ENCODE measurements at places on chromosomes 7 and 10.
A peak's percentile ranks its signal among the peaks of the same experiment; 100 is the strongest.

- DNase-seq, result no peak
Measured at GRCh38 chr10:120392671-120393079, 64.4 kb upstream of the PLPP4 start.

- DNase-seq, result no peak
Measured at GRCh38 chr10:86283466-86284287, 82.9 kb downstream of the GRID1 start.

DNA sequence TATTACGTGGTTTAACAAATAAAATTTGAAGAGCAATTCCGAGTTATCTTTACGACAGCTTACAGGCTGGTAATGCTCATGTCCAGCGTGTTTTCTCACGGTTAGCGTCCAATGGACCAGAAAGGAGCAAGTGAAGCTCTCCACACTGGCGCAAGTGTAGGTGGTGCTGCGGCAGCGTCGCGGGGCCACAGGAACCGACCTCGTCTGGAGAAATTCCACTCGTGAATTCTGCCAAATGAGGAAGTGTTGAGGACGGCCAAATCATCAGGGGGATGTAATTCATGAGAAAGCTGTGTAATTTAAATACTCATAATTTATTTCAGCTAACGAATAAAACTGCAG is 350 bp upstream of the ZNF37A start:
- DNase-seq, result no peak

- DNase-seq, result no peak
Measured at GRCh38 chr7:93008833-93009232, 108.9 kb downstream of the SAMD9 start.

DNA sequence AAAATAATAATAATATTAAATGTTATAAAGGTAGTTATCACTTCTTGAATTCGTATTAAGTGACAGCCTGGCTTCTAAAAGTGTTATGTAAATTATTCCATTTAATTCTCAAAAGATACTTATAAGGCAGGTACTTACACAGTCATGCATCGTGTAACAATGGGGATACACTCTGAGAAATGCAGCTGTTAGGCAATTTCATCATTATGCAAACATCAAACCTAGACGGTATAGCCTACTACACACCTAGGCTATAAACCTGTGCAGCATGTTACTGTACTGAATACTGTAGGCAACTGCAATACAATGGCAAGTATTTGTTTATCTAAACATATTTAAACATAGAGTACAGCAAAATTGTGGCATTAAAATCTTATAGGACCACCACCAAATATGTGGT is 1.5 kb downstream of the IFIT1 start:
- no peak for DNase-seq

- no peak for DNase-seq
Measured at GRCh38 chr7:130137207-130137606, 66.9 kb downstream of the KLHDC10 start.

GRCh38 chr10:6236349-6237198 is 33.8 kb downstream of the PFKFB3 start:
- DNase-seq, result no peak

DNA sequence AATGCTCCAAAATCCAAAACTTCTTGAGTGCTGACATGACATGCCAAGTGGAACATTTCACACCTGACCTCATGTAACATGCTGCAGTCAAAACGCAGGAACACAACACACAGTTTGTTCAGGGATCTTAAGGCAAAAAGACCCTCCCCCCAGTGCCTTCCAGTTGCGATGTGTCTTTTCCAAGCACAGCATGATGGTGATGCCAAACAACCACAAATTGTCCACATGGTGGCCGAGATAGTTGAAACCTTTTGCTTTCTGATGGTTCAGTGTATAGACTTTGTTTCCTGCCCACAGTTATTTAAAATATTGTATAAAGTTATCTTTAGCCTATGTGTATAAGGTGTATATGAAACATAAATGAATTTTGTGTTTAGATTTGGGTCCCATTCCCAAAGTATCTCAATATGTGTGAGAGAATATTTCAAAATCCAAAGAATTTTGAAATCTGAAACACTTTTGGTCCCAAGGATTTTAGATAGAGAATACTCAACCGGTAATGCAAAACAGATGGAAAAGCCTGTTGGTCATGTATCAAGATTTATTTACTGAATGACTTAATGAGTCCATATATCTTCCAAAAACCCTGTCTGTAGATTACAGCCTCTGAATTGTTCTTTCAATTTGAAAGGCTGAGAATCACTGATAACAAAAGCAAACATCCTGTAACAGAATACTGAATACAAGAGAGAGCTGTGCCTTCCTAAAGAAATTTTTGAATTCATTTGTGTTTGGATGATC is 93.4 kb upstream of the OIT3 start:
- no peak for DNase-seq

- DNase-seq, result no peak
Measured at GRCh38 chr10:2051108-2051507, 313.8 kb upstream of the ADARB2 start.

DNA sequence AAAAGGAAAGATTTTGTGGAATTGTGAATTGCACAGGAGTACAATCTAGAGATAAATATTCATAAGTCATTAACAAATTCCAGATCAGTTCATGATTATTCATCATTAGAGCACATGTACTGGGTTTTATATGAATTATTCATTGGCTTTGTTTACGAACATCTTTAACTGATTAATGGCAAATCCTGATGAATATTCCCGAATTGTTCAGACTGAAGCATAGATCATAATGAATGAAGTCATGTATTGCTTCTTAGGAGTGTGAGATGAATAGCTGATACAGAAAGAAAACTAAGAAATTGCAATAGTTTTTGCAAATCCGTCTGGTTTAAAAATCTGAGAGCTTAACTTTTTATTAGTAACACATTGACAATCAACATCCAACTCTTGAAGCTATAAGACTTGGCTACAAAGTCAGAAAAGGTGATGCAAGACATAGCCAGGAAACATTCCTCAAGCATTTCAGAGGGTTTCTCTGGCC is 183.6 kb upstream of the DGKB start:
- no peak for DNase-seq

DNA sequence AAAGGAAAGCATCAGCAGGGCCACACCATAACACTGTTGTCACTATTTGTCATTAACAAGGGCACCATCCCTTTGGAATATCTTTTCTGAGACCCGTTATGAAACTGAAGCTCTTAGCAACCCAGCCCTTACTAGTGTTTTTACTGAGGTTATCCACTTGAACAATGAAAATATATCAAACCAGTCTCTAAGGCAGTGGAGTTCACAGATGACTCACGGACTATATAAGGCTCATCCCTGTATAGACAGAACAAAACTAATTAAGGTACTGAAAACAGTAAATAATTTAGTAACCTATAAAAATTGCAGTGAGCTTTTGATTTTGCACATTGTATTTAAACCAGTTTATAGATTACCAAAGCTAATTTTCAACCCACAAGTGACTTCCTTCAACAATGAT is 196.0 kb downstream of the ELAPOR2 start:
- DNase-seq, result no peak

DNA sequence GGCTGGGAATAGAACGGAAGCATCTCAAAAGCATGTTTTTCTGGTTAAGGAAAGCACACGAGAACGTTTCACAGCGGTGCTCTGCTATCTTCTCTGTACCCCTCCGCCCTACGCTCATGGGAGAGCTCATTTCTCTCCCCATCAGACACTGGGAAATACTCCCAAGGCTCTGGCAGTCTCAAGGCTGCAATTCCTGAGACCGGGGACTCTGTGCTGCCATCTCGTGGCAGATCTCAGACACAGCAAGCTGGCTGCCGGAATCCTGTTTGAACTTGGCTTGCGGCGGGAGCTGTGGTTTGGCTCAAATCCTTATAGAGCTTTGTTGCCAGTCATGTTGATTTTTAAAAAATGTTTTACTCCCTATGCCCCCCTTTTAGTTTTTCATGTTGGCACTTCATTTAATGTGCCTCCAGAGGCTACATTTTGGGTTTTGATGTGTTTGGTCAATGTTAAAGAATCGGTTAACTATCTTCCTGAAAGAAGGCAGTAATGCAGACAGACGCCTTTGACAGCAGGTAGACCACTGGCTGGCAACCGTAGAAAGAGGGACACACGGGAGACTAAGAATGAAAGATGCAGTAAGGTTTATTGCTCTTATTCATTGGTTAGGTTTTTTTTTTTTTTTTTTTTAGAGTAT is 27.6 kb downstream of the BMPER start:
- DNase-seq, result peak; percentile 47

- no peak for DNase-seq
Measured at GRCh38 chr10:4512671-4513240, 313.3 kb upstream of the AKR1E2 start.

DNA sequence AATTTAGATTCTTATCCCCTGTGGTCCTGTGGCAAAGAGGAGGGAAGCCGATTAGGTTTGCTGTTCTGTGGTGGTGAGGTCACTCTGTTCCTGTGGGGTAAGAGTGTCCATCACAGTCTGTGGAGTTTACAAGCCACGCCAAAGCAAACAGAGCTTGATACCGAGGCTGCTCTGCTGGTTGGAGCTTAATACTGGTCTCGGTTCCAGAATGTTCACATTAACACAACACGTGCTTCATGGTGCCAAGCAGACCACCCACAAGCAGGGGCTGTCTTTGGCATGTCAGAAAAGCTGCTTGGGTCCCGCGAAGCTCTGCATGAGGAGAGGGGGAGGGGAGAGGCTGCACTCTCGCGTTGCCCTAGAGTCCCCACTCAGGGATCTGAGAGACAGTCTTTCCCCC is 47.5 kb downstream of the DNAJB6 start:
- no peak for DNase-seq

- DNase-seq, result no peak
Measured at GRCh38 chr10:24149640-24150039, 59.3 kb upstream of the KIAA1217 start.

DNA sequence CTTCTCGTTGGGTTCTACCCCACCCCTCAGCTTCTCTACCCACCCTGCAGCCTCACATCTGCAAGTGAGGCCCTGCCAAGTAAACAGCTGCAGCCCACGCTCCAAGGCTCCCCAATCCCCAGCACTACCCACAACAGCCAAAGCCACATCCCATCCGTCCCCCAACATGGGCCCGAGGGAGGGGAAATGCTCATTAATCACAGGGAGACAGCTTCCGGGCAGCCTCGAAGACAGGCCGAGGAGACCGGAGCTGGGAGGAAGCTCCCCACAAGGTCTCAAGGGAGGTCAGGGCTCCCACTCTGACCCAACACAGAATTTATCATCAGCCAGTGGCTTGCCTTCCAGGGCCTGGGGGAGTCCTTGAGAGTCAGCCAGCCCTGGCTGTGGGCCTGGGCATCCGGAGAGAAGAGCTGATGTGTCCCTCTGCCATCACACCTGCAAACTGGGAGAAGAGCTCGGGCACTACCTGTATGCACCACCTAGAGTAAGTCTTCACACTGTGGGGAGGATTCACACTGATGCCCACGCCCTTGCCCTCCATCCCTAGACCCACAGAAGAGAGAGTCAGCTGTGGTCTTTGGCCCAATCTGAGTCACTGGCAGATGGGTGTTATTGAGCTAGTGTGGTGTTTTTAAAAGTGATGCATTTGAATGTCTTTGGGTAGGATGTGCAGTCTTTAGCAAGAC is 115.5 kb upstream of the ZMIZ1 start:
- DNase-seq, result no peak

DNA sequence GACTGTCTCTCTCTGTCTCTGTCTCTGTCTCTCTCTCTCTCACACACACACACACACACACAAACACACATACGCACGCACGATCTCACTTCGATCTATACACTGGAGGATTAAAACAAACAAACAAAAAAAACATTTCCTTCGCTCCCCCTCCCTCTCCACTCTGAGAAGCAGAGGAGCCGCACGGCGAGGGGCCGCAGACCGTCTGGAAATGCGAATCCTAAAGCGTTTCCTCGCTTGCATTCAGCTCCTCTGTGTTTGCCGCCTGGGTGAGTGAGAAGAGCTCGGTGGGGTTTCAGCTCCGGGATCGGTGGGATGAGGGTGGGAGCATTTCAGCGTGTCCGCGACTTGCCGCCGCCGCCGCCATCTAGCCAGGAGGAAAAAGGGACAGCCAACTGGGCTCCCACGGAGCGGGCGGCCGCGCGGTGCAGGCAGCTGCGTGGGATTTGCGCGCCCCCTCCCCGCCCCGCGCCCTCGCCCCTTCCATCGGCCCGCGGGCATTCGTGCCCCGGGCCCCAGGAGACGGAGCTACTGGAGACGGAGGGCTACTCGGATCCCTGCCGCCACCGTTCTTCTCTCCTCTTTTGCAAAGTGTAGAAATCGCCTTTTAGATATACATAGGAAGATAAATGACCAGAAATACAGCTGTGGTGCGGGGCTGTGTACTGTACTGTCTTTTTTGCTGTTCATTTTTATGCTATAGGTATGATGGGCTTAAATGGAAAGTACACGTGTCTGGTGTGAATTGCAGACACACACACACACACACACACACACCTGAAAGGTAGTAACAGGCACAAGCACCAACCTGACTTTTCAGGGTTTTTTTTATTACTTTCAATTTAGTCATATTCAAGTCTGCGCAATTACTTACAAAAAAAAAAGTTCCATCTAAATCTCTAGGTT is 581 bp downstream of the PTPRZ1 start:
- DNase-seq, result no peak

GRCh38 chr10:11219431-11219830 is 201.8 kb downstream of the CELF2 start:
- no peak for DNase-seq

DNA sequence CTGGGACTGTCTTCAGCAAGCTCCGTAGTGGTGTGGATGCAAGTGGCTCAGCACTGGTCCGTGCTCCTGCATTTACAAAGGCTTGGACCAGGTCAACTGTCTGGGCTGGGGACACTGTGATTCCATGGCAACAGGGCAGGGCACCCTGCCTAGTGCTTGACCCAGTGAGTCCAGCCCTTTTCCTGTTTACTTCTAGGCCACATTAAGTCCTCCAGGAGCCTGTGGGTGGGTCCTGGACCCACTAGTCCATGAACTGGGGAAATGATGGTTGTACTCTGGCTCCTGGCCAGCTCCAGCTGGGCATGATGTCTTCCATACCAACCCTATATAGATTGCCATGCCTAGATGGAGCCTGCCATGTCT is 152.0 kb downstream of the RPS24 start:
- no peak for DNase-seq

DNA sequence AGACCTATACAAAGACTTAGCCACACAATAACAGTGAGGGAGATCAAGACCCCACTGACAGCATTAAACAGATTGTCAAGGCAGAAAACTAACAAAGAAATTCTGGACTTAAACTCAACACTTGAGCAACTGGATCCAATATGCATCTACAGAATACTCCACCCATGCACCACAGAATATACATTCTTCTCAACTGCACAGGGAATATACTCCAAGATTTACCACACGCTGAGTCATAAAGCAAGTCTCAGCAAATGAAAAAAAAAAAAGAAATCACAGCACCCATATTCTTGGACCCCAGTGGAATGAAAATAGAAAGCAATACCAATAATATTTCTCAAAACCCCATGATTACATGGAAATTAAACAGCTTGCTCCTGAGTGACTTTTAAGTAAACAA is 680.2 kb downstream of the PCDH15 start:
- no peak for DNase-seq
